ENCODE measurements at places on chromosomes 3 and 15.

- DNase-seq: no peak
Measured at GRCh38 chr3:129506231-129506742, 22.2 kb upstream of the RHO start.

DNA sequence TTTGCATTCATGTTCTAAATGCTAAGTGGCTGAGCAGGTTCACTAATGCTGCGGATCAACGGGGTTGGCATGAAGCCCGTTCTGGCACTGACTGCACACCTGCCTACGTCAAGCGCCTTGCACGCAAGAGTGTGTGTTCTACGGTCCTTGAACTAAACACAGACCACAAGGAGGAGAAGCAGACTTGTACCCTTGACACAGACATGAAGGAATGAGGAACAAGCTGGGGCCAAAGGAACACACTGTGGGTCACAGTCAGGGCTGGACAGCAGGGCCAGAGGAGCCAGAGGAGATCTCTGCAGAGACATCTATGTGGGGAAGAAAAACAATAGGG is 48.0 kb upstream of the LDHAL6B start:
- DNase-seq: no peak

GRCh38 chr15:93855181-93855826 is 376.1 kb upstream of the MCTP2 start:
- no peak for DNase-seq

- no peak for DNase-seq
Measured at GRCh38 chr15:71414853-71415252, 299.6 kb downstream of the THSD4 start.

GRCh38 chr15:89155656-89156055 is 65.7 kb downstream of the RLBP1 start:
- DNase-seq: no peak

GRCh38 chr15:44137750-44138149 is 57.3 kb downstream of the FRMD5 start:
- no peak for DNase-seq

DNA sequence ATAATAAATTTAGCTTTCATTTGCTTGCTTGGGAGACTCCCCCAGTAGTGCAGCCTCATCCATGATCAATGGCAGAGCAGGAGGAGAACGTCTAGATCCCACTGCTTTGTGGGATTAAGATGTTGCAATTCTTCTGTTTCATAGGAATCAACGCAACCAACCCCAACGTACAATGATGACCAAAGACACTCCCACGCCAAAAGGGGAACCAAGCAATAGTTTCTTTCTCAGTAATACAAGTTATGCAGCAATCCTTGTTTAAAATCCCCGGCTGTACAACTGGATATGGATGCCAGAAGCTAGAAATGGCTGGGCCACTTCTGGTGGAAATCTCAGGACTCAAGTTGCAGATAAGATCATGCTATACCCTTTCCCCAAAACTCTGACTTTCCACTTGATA is 411.2 kb downstream of the VPS13C start:
- DNase-seq: no peak

DNA sequence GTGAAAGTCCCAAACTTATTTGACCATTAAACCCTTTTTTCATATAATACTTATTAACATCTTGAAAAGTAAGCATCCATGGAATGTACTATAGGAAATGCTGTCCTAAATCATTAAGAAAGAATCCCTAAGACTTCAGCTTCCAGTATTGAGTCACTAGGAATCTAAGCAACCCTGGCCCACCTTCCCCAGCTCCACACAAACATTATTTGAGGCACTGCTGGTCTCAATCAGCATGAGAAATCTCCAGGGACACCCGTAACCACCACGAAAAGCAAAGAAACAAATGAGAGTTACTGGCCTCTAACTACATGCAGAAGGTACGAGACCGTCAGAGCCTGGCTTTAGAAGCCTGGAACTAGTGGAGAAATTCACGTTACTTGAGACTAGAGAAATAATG is 68.2 kb downstream of the POLQ start:
- no peak for DNase-seq

- DNase-seq: no peak
Measured at GRCh38 chr3:9496893-9497292, 56.7 kb downstream of the LHFPL4 start.

GRCh38 chr3:159555205-159555604 is 433.4 kb upstream of the IL12A start:
- no peak for DNase-seq

DNA sequence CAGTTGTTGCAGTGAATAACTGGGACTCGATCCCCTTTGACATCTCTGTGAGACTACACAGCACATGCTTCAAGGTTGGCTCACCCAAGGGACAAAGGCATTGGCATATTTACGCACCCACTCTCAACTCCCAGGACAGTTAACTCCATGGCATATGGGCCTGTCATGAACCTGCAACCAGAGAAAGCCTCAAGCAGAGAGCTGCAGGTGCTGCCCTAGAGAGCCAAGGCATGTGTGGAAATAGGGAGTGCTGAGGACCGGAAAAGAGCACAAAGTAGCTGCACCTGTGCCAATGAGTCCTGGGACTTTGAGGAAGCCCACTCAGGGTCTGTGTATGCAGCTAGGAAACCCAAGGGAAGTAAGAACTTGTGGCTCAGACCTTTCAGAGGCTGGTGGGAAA is 32.9 kb upstream of the SLC24A5 start:
- DNase-seq: no peak

DNA sequence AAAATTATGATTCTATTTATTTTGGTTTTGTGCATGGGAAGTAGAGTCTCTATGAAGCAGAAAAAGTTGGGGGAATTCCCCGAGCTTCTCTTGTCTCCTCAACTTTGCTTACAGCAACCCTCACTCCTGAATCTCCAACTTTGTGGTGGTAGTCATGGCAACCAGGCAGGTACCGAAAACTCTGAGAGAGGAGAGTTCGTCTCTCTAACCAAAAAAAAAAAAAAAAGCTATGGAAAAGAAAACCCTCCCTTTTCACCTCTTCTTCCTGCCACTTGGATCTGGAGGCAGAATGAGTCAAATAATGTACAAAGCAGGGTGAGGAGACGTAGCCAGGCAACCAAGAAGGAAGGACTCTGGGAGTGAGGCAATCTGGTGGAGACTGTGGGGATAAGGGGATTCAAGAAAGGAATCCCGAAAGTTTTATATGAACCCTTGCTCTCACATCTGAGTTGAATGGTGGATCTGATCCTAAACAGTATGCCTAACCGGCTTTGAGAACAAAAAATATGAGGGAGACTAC is 108.1 kb downstream of the PLOD2 start:
- DNase-seq: no peak

DNA sequence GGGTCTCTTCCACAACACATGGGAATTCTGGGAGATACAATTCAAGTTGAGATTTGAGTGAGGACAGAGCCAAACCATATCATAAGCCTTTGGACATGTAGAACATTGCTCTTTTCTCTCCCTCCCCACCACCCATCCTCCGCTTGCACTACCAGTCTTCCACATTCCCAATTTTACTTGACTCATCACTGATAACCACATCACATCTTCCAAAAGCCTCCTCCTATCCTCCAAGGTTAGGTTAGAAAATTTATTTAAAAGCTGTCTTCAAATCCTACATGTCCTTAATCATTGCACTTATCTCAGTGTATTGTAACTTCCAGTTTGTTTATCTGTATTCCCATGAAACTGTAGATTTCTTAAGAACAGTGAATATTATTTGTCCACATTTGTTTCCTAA is 10.4 kb downstream of the ZBED2 start:
- no peak for DNase-seq

GRCh38 chr3:171704814-171705213 is 105.5 kb downstream of the PLD1 start:
- no peak for DNase-seq

DNA sequence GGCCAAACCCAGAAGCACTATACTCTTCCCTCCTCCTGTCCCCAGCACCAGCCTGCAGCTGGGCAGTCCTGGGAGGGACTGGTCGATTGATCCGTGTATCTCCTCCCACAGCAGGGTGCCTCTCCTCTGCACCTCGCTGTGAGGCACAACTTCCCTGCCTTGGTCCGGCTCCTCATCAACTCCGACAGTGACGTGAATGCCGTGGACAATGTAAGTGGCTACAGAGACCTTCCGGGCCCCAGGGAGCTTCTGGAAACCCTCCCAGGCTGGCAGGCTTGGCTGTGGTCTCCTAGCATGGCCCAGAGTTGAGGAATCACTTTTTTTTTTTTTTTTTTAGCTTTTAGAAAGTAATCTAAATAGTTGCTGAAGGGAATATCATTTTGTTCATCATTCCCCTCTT is 30.7 kb downstream of the ANKDD1A start:
- no peak for DNase-seq
